ENCODE measurements at places on chromosomes 7 and 10.

DNA sequence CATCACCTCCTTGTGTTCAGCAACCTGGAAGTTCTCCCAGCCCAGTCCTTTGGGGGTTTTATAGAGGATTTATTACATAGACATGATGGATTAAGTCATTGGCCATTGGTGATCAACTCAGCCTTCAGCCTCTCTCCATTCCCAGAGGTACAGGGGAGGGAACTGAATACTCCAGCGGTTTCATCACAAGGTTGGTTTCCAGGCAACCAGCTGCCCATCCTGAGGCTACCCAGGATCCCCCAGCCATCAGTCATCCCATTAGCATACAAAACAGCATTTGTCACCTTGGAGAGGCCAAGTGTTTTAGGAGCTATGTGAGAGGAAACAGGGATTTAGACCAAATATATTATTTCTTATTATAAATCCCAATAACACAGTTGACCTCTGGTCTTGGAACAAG is 584.8 kb upstream of the NRP1 start:
- DNase-seq = no peak

GRCh38 chr7:120729245-120729644 is 128.7 kb downstream of the TSPAN12 start:
- no peak for DNase-seq

- no peak for DNase-seq
These were observed 80.2 kb upstream of the ADAM12 start for GRCh38 chr10:126468467-126468866.

DNA sequence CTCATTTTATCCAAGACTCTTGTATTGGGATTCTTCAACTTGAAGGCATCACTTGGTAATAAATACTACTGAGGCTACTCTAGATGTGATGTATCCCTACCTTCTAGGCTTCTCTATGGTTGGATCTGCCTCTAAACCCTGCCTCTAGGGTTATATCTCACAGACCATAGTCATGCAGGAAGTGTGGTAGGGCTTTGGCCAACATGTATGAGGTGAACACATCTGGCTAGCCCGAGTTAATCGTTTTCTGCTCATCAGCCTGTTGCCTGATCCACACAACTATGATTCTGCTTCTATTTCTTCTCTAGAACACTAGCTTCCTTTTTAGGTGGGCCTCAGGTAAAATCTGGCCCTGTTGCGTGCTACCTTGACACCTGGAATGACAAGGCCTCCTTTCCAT is 78.7 kb upstream of the NME8 start:
- DNase-seq = no peak

DNA sequence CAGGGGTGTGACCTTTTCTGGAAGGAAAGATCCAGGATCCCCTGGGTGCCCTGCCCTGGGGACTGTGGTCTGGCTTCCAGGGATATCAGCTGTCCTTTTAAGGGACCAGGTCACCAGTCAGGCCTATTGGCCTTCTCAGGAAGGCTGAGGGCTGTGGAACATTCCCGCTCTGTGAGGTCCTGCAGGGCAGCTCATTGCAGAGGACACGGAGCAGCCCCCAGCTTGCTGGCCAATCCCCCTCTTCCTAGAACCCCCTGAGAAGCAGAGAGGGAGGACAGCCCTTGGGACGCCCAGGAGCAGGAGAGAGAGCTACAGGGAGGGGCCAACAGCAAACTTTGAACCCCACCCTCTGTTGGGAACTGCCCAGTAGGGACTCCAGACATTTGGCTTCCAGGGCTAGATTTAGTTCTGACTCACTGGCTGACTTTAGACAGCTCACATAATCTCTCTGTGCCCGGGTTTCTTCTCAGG is 67.9 kb upstream of the COL13A1 start:
- no peak for DNase-seq

GRCh38 chr7:11478882-11479281 is 353.1 kb downstream of the THSD7A start:
- no peak for DNase-seq

GRCh38 chr10:3959370-3960325 is 174.6 kb upstream of the KLF6 start:
- no peak for DNase-seq

DNA sequence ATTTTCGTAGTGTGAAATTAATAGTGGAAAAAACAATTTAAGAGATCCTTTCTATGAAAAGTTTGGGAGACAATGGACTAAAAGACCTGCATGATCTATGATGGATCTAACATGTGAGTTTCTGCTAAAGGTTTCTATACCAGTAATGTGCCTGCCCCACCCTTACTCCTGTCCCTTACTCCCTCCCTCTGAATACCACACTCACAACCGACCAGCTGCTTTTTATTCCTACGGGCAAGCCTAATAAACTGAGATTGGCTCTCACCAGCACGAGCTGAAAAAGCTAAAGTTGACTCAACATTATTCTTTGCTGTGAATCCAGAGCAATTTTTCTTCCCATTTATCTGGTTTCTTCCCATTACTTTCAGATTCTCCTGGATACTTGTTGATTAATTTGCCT is 17.8 kb upstream of the REEP3 start:
- DNase-seq = no peak

DNA sequence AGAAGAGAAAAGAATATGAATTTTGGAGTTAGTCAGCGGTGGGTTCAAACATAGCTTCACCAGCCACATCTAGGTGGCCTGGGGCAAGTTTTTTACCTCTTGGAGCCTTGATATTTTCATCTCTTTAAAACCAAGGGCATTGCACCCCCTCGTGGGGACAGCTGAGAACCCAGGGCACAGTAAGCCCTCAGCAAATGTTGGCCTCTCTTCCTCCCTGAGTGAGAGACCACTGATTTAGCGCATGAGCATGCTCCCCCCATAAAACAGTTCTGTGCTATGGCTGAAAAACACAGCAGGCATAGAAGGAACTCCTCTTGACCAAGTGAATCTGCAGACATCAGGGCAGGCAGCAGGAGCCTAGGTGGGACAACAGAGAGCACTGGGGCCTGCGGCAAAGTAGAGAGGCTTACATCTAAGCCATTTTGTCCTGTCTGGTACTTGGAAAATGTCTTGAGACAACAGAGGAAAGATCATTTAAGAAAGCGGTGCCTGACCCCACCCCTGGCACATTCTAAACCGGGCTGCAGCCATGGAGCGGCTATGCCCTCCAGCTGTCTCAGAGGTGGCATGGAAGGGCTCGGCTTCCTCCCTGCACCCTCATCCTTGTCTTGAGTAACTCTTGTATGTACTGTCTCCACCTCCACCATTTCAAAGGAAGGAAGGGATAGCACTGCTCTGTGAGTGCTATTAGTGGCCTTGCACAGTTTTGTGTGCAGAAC is 94.7 kb downstream of the ARHGAP22 start:
- DNase-seq = no peak

DNA sequence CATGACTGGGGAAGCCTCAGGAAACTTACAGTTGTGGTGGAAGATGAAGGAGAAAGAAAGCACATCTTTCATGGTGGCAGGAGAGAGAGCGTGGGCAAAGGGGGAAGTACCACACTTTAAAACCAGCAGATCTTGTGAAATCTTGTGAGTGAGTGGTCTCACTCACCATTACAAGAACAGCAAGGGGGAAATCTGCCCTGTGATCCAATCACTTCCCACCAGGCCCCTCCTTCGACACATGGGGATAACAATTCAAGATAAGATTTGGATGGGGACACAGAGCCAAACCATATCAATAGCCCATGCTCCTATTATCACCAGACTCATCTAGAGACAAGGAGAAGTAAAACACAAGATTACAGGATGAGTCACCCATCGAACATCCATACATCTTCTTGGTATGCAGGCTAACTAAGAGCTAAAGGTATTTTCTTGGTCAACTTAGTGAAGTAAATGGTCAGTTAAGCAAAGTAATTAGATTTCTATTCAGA is 55.3 kb upstream of the YAE1 start:
- no peak for DNase-seq

GRCh38 chr7:82445271-82445670 is 1.7 kb upstream of the CACNA2D1 start:
- no peak for DNase-seq

- peak; percentile 34 for DNase-seq
These were observed 744 bp downstream of the CREM start for GRCh38 chr10:35127289-35127891.

GRCh38 chr7:22445140-22445743 is 54.7 kb downstream of the STEAP1B start:
- DNase-seq = no peak
